ENCODE measurements at places on chromosomes 7 and 10. TPM values are rescaled to one million over a fixed set of nuclear protein-coding genes. Genes with fewer than 3 reads are reported as not detected.

The ADRA2A gene
- not detected for total RNA-seq

DNA sequence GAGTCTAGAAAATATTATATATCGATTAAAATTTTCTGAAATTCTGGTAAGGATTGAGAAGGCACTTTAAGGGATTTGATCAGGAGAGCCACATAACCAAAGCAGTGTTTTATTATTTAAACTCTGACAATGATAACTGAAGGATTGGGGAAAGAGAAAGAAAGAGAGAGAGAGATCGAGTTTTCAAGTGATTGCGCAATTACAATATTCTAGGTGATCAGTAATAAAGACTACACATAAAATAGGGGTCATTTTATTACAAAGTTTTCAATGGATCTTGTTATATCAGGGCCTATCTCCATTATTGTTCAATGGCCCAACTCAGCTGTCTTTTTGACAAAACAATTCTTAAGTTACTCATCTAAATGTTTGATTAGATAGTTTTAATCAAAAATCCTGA lies 541.5 kb upstream of the ZWINT start:
- DNase-seq, result no peak

GRCh38 chr7:50209461-50210135 lies 94.9 kb upstream of the IKZF1 start:
- no peak for DNase-seq

The CADPS2 gene
- total RNA-seq, result 8.7 TPM

DNA sequence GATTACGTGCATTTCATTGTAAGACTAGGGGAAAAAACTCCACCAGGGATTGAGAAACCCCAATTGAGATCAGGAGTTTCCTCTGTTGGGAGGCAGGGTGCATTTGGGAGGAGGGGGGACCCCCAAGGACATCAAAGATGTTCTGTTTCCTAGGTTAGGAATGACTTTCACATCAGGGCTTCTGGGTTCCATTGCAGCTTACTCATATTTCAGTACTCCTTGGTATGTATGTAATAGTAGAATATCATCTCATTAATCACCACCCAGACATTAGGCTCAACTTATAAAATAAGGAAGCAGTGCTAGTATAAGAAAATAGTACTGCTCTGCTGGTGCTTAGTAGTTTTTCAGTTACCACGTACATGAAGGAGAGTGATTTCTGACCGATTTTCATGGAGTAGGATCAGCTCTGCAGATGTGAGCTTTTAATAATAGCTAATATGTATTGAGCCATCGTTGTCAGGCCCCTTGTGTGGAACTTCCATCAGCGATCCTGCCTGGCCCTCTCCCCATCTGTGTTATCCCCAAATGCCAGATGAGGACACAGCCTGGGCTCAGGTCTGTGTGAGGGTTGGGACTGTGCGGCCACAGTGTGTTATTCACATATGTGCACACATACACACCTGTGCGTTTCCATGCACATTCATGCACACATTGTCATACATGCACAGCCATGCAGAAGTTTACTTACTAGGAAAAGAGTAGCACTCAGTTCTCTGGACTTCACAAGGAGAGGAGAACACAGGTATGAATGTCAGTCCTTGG lies 23.5 kb downstream of the UPP1 start:
- DNase-seq, result peak; percentile 25

The ZNF239 gene
- total RNA-seq, result 11.3 TPM

The PLXDC2 gene
- total RNA-seq, result 7.8 TPM

GRCh38 chr7:64574540-64575099 lies 11.7 kb upstream of the ZNF680 start:
- peak; percentile 61 for DNase-seq

The TMEM229A gene
- not detected for total RNA-seq

- peak; percentile 56 for DNase-seq
Measured at GRCh38 chr10:93680412-93681047, 21.9 kb downstream of the FRA10AC1 start.

DNA sequence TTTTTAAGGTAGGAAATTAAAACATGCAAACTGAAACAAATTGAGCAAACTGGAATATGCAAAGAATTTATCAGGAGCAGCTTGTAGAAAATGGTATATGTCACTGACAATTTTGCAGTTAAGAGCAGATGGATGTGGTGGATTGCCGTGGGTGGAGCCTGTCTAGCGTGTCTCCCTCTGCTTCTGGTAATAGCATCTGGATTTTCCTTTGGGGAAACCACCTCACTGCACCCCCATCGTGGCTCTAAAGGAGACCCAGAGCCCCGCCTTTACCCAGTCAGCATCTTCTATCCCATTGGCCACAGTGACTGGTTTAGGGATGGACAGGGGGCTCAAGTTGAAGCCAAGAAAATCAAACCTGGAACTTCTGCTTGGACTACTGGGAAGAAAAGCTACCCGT lies 142.9 kb downstream of the SVIL start:
- DNase-seq, result no peak

The EPHB4 gene
- total RNA-seq, result 80.9 TPM

- DNase-seq, result peak; percentile 11
Measured at GRCh38 chr10:17847585-17848296, 38.6 kb downstream of the MRC1 start.

The NAT16 gene
- not detected for total RNA-seq

GRCh38 chr10:79209340-79209739 lies 137.9 kb upstream of the PPIF start:
- no peak for DNase-seq

The ACTL6B gene
- total RNA-seq, result not detected

DNA sequence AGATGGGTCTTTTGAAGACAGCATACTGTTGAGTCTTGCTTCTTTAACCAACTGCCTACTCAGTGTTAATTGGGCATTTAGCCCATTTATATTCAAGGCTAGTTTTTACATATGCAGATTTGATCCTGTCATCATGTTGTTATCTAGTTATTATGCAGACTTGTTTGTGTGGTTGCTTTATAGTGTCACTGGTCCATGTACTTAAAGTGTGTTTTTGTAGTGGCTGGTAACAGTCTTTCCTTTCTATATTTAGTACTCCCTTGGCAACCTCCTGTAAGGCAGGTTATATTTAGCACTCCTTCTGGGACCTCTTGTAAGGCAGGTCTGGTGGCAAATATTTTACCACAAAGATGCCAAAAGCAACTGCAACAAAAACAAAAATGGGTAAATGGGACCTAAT lies 66.7 kb downstream of the TES start:
- no peak for DNase-seq

The CYP2C9 gene
- not detected for total RNA-seq

- DNase-seq, result peak; percentile 61
Measured at GRCh38 chr10:119896937-119897770, 4.6 kb downstream of the SEC23IP start.

- peak; percentile 82 for DNase-seq
Measured at GRCh38 chr7:35975851-35976454, 175.1 kb downstream of the SEPTIN7 start.

- DNase-seq, result no peak
Measured at GRCh38 chr10:30357075-30357801, 8.2 kb upstream of the MTPAP start.

The BAG3 gene
- 6.3 TPM for total RNA-seq

The SFXN4 gene
- 13.1 TPM for total RNA-seq

DNA sequence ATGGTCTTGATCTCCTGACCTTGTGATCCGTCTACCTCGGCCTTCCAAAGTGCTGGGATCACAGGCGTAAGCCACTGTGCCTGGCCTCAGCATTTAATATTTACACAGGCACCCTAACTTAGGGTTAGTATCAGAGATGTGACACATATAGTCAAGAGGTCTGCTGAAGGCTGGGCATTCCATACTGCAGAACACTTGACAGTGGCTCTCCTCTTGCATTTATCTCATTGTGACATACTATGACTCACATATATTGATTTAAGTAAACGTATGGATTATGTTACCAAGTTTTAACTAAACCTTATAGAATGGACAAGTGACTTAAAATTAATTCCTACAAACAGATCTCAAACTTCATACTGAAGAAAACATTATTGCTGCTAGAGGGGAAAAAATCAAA lies 36.6 kb downstream of the BRAF start:
- DNase-seq, result no peak

The MRLN gene
- not detected for total RNA-seq

The ZC3HAV1L gene
- 34.9 TPM for total RNA-seq

The HECW1 gene
- total RNA-seq, result 3.1 TPM
